Activated B cell treated with CpG ODN at 0.5 μM for 24 hours (primary cell): ENCODE measurements at places on chromosomes 5 and 9. TPM values are rescaled to one million over a fixed set of nuclear protein-coding genes. Genes with fewer than 3 reads are reported as not detected.

ZDHHC11B gene
- total RNA-seq, result 0.07 and 0.09 TPM in 2 replicates

PCDHGA4 gene
- 0.34 and 0.75 TPM in 2 replicates for total RNA-seq

NKD2 gene
- 0.16 and 1.1 TPM in 2 replicates for total RNA-seq

SMIM33 gene
- total RNA-seq, result not detected in 2 replicates

POLR3G gene
- total RNA-seq, result 2.9 and 3.1 TPM in 2 replicates
